NT2/D1 (cell line): ENCODE measurements at places on chromosomes 6 and 20.

GRCh38 chr6:151290877-151291721 lies 51.3 kb downstream of the AKAP12 start:
- peak; percentile 13 for DNase-seq

- DNase-seq, result peak; percentile 28
These were observed 784.2 kb downstream of the KIF16B start for GRCh38 chr20:15789079-15789478.

GRCh38 chr20:42067596-42067995 lies 449.4 kb upstream of the CHD6 start:
- no peak for DNase-seq

DNA sequence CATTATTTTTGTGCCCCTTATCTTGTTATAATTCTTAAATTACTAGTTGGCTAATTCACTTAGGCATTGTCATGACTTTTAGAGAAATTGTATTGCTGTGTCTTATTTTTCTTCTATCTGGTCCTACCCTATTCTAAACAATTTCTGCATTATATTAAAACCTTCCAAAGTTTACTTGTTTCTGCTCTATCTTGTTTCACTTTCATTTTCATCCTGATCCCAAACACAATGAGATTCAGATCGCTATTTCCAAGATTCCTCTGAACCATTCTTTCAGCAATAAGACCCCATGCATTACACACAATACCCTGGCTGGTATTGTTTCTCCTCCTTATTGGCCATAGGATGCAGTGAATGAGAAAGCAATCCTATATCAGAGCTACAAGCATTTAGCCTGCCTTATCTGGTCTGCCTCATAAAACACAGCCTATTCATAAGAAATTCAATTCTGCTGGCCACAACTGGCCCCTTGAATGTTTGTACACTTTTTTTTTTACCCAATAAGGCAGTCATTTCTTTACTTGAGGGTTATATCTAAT lies 69.9 kb upstream of the POU3F2 start:
- no peak for DNase-seq

GRCh38 chr6:100112855-100113508 lies 119.0 kb upstream of the MCHR2 start:
- DNase-seq, result no peak

- no peak for DNase-seq
These were observed 101.6 kb upstream of the CD93 start for GRCh38 chr20:23187751-23188150.

DNA sequence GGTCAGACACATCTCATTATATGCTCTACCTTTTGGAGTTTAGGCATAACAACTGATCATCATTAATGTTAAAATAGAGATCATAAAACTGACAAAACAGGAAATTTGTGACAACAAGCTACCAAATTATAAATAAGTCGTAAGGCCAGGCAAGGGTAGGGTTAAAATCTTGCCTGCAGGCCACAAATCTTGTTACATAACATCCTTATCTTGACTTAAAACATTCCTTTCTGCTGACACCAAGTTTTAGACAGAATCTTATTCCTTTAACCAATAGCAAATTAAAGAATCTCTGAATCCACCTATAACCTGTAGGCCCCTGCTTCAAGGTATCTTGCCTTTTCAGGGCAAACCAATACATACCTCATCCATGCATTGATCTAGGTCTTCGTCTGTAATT lies 32.5 kb upstream of the NKAIN2 start:
- no peak for DNase-seq

- no peak for DNase-seq
These were observed 108.5 kb upstream of the CARMIL1 start for GRCh38 chr6:25170640-25171039.

- DNase-seq, result no peak
These were observed 18.9 kb downstream of the ENTPD6 start for GRCh38 chr20:25214426-25214790.

GRCh38 chr6:35736253-35736894 lies 458 bp upstream of the ARMC12 start:
- no peak for DNase-seq

DNA sequence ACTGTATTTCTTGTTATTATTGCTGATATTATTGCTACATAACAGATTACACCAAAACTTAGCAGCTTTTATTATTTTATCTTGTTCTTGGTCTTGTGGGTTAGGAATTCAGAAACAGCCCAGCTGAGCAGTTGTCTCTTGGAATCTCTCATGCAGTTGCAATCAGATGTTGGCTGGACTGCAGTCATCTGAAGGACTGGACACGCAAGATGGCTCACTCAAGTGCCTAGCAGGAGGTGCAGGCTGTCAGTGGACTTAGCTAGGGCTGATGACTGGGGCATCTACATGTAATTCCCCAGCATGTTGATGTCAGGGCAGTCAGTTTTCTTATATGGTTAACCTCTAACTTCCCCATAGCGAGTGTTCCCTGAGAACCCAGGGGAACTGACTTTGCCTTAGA lies 128.6 kb upstream of the PLCB4 start:
- DNase-seq, result no peak

DNA sequence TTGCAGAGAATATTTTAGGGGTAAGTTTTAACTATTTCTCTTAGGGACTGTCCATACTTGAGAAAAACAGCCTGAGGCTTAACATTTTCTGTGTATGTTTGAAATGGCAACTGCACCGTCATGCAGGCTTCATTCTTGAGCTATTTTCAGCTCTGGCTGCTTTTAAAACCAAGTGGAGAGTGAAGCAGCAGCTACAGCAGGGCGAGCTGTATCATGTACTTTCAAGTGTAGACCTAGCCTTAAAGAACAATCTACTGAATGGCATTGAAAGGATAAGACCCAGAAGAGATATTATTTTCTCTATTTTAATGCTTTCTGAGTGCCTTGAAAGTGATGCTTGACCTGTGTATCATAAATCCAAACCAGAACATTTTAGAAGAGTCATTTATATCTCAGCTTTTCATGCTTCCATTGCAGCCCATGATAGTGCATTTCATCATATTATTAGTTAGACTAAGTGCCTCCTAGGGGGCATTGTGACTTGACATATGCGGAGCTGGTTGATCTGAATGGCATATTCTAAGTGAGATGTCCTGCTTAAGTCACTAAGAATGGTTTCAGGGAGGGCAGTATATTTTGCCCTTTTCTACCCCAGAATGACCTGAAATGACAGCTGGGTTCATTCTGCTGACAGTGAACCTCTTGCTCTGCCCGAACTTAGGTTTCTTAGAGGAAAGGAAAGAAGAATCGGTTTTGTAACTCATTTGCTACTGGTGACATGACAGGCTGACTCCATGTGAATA lies 85.3 kb downstream of the NKAIN2 start:
- DNase-seq, result no peak

GRCh38 chr6:97128507-97128906 lies 154.5 kb downstream of the MMS22L start:
- no peak for DNase-seq

DNA sequence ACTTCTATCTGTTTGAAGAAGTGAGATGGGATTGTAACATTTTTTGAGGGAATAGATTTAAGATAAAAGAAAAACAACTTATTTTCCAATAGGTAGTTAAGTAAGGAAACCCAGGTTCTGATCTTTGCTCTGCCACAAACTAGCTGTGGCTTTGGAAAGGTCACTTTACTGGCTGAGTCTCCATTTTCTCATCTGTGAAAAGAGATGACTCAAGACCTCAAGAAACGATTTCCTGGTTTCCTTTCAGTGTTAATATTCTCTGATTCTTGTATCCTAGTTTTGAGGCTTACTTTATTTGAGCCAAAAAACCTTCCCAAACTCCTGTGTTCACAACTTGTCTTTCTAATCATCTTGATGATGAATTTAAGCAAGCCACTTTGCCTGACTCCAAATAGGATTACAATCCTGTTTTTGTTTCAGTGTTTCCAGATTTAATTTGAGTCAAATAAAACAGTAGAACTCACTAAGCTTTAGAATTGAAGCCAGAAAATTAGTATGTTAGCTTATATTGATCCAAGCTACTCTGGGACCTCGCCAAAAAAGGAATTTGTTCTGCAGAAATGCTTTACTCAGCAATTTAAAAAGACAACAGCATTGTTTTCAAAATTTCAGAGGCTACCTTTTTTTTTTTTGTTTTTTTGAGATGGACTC lies 51.1 kb downstream of the ENPP1 start:
- DNase-seq, result no peak

GRCh38 chr20:23083553-23084220 lies 2.4 kb downstream of the CD93 start:
- DNase-seq, result no peak

DNA sequence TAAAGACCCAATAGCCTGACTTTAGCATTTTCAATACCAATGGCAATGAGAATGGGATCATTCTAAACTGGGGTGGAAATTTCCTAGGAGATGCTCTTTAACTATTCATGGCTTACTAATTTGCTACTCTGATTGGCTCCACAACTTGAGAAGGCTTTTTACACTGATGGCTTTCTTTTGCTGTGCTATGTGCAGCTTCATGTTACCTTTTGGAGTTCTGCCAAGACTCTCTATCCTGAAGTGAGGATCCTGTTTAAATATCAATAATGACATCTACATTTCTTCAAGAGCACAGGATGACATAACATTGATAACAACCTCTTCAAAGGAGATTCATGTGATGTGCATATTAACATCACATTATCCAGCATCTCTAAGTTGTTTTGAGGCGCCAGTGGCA lies 43.4 kb upstream of the SIRPG start:
- no peak for DNase-seq

GRCh38 chr20:16966276-16966880 lies 218.2 kb downstream of the OTOR start:
- no peak for DNase-seq

DNA sequence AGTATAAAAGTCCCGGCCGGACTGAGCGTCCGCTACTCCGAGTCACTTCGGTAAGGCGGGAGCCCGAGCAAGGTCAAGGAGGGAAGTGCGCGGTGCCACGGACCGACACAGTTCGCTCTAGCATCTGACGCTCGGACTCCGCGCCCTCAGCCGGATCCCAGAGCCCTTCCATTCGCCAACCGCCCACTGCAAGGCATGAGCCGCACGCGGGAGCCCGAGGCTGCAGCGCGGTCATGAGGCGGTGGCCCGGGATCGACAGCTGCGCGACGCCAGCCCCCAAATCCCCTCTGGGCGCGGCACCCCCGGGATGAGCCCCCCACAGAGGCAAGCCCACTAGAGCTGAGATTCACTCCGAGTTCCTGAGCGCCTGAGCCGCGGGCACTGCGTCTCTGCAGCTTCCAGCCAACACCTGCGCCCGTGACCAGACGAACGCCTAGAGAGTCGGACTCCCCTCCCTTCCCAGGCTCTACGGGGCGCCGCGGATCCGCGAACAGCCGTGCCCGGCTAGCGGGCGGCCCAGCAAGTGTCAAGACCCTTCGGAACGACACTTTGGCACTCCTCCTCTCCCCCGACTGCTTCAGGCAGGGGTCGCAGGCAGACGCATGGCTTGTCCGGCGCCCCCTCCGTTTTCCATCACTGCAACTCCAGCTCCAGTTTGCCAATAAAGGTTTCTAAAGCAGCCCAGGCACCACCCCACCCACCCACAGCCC lies 725 bp upstream of the ISM1 start:
- no peak for DNase-seq

GRCh38 chr20:46893051-46893450 lies 1.6 kb upstream of the EYA2 start:
- DNase-seq, result no peak

- no peak for DNase-seq
These were observed 84.4 kb downstream of the LYRM2 start for GRCh38 chr6:89554106-89554505.

- DNase-seq, result no peak
These were observed 30.2 kb downstream of the TRAM2 start for GRCh38 chr6:52546678-52547077.

DNA sequence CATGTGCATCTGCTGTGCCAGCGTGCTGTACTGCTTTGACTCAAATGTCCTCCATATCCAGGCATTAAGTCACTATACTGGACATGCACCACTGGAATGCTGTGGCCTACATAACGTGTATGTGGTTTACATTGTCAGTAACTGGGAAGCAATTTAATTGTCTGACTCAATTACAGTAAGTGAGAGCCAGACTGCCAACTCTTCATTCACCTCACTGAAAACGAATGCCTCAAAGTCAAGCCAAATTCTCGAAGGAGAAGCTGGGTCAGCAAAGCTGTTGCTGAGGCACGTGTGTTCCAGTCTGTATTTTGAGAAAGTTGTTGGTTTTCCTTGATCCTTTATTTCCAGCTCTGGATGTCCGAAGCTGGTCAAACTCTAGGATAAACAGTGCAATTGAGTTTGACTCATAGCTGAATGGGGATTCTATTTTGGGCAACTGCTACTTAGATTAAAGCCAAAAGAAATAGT lies 534.3 kb downstream of the COL12A1 start:
- no peak for DNase-seq

DNA sequence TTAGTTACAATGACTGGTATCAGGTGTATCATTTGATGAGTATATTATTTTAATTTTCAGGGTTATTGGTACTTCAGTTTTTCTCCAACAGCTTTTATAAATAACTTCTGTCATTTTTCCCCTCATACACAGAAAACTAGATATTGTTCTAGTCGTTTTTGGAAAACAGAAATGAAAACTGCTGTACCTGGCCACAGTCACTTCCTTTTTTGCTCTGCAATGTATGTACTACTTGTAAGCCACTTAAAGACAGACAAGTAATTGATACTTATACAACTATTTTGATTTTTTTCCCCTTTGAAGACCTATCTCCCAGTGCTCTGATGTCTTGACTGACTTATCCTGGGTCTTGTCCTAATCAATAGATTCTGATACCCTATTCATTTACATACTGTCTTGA lies 218.6 kb upstream of the RUNX2 start:
- DNase-seq, result no peak

- no peak for DNase-seq
These were observed 88.8 kb upstream of the SIRPA start for GRCh38 chr20:1806456-1806855.

DNA sequence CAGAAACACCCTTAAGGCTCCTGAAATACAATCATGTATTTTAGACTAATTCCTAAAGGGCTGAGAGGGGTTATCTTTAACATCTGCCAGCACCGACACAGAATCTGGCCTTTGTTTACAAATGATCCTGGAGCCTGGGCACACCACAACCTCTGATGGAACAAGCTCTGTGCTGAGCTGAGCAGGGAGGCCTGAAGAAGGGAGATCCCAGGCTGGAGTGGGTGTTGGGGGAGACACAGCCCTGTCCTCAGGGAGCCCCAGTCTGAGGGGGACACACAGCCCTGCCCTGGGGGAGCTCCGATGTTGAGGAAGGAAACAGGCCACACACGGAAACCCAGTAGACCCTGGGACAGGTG lies 130.5 kb downstream of the VEGFA start:
- DNase-seq, result no peak

GRCh38 chr6:148513145-148514071 lies 170.8 kb downstream of the SASH1 start:
- DNase-seq, result no peak

DNA sequence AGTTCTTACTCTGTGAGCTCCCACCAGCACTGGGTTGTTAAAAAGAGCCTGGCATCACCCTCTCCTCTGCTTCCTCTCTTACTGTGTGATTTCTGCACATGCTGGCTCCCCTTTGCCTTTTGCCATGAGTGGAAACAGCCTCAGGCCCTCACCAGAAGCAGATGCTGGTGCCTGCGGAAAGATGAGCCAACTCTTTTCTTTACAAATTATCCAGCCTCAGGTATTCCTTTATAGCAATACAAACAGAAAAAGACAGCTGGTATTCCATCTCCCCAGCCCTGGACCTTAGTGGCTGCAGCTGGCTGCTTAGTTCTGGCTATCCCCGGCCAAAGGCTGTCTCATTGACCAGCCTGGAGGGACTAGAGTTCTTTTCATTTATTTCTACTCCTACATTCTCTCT lies 129.1 kb downstream of the IMPG1 start:
- no peak for DNase-seq
